Activated T-helper 1 cell treated with anti-CD3 and anti-CD28 coated beads, Interleukin-2, amount 50 U/mL, for 16 hours (primary cell): ENCODE measurements at places on chromosomes 4 and X.

DNA sequence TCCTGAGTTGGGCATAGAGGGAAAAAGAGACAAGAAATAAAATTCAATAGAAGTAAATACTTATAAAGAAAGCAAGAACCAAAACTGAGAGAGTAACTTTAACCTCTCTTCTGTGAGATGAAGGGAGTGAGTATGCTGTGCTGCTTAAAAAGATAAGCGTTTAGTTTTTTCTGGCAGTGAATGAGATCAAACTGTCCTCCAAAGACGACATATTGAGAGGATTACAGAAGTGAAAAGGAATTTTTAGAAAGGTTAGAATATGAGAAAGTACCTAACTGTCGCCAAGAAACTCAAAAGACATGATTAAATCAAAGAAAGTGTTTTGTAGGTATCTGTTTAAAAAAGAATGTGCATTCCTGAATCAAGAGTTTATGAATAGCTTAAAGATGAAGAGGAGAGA, 16.0 kb downstream of the GAB1 start:
- no peak for DNase-seq

- no peak for DNase-seq
Observed at GRCh38 chr4:52107745-52108144, 56.6 kb downstream of the SPATA18 start.

DNA sequence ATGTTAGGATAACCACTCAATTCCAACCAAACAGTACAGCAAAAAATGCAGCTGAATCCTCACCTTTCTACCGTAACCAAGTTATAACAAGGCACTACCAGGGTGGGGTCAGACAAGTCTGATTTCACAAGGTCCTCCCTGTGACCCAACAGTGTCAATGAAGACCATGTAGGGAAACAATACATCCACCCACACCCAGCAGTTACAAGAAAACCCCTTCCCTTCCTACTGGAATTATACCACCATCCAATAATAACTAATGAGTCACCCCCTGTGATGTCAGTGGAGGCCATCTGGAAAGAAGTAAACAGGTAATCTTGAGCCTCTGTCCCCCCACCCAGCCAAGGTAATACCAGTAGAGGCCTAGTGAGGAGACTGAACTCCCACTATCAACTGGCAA, 117.6 kb downstream of the FGF16 start:
- DNase-seq = no peak

DNA sequence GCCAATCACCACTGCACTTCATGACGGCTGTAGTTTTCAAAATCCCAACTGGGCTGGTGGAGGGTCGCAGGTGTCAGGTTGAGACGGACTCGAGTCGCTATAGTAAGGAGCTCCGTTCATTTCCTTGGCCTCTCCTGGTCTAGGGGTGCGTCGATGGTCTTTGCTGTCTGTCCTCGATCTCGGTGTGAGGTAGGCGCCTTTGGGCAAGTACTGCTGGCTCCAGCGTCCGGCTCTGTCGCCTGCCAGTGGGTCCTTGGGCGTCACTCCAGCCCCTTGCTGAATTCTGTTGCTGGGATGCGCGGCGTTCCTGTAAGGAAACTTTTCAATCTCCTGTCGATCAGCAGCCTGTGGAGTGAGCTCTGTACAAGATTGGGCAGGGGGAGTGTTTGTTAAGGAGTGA, 76.7 kb downstream of the CCNB3 start:
- no peak for DNase-seq

- DNase-seq = no peak
Observed at GRCh38 chrX:85988353-85988752, 59.0 kb downstream of the CHM start.

GRCh38 chrX:112614640-112615039, 65.1 kb downstream of the LHFPL1 start:
- DNase-seq = no peak

DNA sequence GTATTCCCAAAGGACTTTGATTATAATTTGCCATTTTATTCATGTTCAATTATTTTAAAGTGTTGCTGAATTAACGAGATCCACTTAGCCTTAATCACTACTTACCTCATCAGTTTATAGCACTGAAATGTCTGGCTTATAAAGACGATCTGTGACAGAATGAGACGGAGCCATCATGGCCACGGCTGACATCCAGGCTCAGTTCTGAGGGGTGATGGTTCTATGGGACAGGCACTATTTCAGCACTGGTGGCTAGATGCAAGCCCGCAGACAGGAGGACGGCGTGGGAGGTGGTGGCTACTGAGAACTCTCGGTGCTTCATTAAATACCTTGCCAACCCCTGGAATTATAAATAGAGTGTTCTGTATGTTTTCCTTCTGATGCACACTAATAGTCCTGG, 1084.2 kb upstream of the TENM3 start:
- DNase-seq = no peak
